Upper lobe of left lung (tissue), 6 donors: ENCODE measurements at places on chromosomes 2 and 18. TPM values are rescaled to one million over a fixed set of nuclear protein-coding genes. Genes with fewer than 3 reads are reported as not detected.
A peak's percentile ranks its signal among the peaks of the same experiment; 100 is the strongest.

- H3K27me3 ChIP-seq: no peaks in the 10 kb centered on the region
- no peaks in the 10 kb centered on the region for H3K36me3 ChIP-seq
- H3K4me3 ChIP-seq: no peak overlapping the region
- no peak overlapping the region for H3K27ac ChIP-seq
- DNase-seq: no peak
Measured at GRCh38 chr2:136127356-136127755, 9.4 kb upstream of the CXCR4 start.

DNA sequence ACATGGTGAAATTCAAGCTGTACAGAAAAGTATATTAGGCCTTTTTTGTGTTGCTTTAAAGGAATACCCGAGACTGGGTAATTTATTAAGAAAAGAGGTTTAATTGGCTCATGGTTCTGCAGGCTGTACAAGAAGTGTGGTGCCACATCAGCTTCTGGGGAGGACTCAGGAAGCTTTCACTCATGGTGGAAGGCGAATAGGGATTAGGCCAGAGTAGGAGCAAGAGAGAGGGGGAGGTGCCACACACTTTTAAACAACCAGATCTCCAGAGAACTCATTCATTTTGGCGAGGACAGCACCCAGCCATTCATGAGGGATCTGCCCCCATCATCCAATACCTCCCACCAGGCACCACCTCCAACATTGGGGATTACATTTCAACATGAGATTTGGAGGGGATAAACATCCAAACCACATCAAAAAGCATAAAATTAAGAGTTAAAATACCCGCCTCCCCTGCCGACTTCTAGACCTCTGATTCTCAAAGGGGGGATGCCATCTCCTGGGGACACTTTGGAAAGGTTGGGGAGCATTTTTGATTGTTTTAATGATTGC lies 15.1 kb upstream of the LIPG start:
- H3K4me1 ChIP-seq: no peaks in the 10 kb centered on the region
- no peak overlapping the region for H3K4me3 ChIP-seq

Gene GALNT14
- total RNA-seq: 2.6 TPM

DNA sequence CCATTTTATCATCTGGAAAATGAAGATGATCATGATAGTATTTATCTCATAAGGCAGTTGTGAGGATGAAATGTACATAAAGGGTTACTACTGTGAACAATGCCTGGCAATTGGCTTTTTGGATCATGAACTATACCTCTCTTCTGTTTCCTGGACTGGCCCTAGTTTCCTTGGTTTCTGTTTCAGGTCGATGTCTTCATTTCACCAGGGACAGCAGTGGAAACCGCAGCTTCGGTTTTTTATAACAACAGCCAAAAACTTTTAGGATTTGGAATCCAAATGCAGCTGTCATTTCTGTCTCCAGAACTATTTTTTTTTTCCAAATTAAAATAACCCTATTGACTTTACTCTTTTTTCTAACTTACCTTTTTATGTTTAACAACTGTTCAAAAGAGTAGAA lies 425.1 kb downstream of the RND3 start:
- no peak overlapping the region for H3K4me3 ChIP-seq
- no peak overlapping the region for H3K27ac ChIP-seq
- no peaks in the 10 kb centered on the region for H3K4me1 ChIP-seq
- no peaks in the 10 kb centered on the region for H3K27me3 ChIP-seq
- no peaks in the 10 kb centered on the region for H3K36me3 ChIP-seq

Gene ALPG
- 0.91 TPM for total RNA-seq

GRCh38 chr2:85326406-85327159 lies 1.2 kb downstream of the TGOLN2 start:
- H3K36me3 ChIP-seq: peaks cover 33% of the 10 kb centered on the region
- H3K4me3 ChIP-seq: peak overlapping the region; percentile 53
- H3K4me1 ChIP-seq: peaks cover 47% of the 10 kb centered on the region
- H3K27ac ChIP-seq: peak overlapping the region; percentile 99

GRCh38 chr2:225097035-225097434 lies 54.8 kb upstream of the DOCK10 start:
- H3K4me3 ChIP-seq: no peak overlapping the region
- H3K27me3 ChIP-seq: no peaks in the 10 kb centered on the region
- H3K27ac ChIP-seq: no peak overlapping the region

DNA sequence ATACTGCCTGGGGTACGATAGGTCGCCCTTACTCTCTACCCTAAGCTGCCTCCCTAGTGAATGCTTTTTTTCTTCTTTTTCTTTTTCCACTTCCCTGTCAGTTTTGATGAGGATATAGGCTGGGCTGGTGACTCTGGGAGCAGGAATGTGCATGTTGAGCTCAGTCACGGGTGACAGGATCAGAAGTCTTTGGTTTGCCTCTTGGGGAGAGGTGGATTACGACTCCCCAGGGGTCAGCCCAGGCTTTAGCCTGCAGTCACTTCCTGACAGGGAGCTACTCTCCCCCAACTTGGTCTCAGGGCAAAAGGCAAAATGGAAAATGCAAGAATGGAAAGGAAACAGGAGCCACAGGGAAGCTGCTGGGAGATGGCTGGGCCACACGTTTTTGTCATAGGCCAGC lies 57.3 kb downstream of the THNSL2 start:
- no peak for DNase-seq
- no peak overlapping the region for H3K27ac ChIP-seq

Gene CFC1
- total RNA-seq: not detected

DNA sequence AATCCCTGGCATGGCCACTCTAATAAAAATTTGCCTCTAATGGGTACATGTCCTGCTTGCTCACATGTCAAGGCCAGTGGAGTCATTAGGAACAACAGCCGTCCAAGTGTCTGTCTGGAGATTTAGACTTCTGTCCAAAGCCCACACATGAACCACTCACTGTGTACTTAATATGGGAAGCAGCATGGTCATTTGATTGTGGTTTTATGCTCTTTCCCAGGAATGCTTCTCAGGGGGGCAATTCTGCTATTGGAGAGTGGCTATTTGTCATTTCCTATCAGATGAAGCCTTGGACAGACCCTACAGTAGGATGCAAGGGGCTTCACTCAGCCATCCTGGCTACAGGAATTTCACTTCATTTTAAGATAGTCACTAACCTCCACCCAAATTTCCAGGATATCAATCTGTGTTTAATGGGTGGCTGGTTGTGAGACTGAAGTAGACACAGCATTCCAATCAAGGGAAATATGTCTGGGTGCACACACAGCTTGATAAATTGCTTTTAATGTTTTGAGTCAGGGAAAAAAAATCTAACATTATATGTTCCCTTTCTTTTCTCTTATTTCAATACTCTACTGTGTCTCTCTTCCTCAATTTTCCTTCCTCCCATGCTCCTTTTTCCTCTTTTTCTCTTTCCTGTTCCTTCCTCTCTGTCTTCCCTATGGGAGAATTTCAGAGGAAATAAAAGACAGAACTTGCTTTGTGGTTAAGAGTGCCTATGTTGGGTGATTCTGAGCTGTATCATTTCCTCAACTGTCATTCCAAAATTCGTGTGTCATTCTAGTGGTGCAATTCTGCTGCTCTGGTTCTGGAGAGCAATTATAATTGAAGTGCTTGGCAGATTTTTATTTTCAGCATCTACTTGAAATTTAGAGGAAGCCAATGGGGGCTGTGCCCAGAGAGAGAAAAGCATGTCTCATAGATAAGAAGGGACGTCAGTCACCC lies 320.1 kb downstream of the OSR1 start:
- no peak overlapping the region for H3K27ac ChIP-seq
- no peaks in the 10 kb centered on the region for H3K36me3 ChIP-seq
- no peak for DNase-seq
- H3K27me3 ChIP-seq: no peaks in the 10 kb centered on the region
- peaks cover 16% of the 10 kb centered on the region for H3K4me1 ChIP-seq

- H3K4me1 ChIP-seq: peaks cover 32% of the 10 kb centered on the region
- no peak overlapping the region for H3K4me3 ChIP-seq
- H3K27ac ChIP-seq: no peak overlapping the region
- no peaks in the 10 kb centered on the region for H3K36me3 ChIP-seq
- DNase-seq: peak; percentile 58
Measured at GRCh38 chr2:108607706-108608301, 73.5 kb downstream of the LIMS1 start.

Gene ANKRD44
- 41.0 TPM for total RNA-seq

GRCh38 chr2:161952783-161953191 lies 121.2 kb downstream of the DPP4 start:
- DNase-seq: no peak
- no peaks in the 10 kb centered on the region for H3K27me3 ChIP-seq
- no peak overlapping the region for H3K27ac ChIP-seq
- no peaks in the 10 kb centered on the region for H3K36me3 ChIP-seq
- H3K4me3 ChIP-seq: no peak overlapping the region

Gene FTCDNL1
- 3.1 TPM for total RNA-seq

Gene PTRHD1
- total RNA-seq: 15.3 TPM

Gene BMP10
- not detected for total RNA-seq

Gene DUSP2
- 21.0 TPM for total RNA-seq

GRCh38 chr2:100260712-100261620 lies 61.3 kb downstream of the LONRF2 start:
- no peak overlapping the region for H3K27ac ChIP-seq
- H3K36me3 ChIP-seq: no peaks in the 10 kb centered on the region

DNA sequence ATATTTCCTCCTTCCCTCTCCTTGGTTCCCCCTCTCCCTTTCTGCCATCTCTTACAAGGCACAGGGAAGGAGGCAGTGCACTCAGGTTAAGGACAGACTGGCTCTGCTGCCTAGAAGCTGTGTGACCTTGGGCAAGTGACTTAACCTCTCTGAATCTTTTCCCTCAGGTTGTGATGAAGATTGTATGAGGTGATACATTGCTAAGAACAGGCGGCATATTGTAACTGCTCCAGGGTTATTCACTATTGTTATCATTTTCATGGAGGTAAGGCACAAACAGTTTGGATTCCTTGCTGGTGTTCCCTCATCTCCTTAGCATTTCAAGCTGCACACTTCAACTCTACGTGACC lies 126.6 kb upstream of the CXCR4 start:
- no peaks in the 10 kb centered on the region for H3K27me3 ChIP-seq
- H3K36me3 ChIP-seq: no peaks in the 10 kb centered on the region
